ENCODE measurements at places on chromosomes 3 and 15.

DNA sequence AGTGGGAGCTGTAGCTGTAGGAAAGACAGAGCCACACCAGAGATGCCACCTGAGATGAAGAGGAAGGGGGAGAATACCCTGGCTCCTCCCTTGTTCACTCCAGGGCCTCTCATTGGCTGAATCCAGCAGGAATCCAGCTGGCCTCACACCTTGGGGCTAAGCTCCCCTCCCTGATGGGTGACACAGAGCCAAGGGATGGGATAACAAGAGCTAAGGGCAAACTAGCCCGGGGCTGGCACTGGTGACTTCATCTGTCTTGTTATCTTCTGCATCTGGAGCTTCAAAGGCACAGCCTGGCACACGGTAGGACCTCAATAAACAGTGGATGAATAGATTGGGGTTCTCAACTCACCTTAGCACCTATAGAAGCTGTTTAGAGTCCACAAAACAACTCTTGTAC is 13.8 kb upstream of the GATA2 start:
- no peak for DNase-seq

GRCh38 chr15:41495736-41496599 is 2.3 kb downstream of the ITPKA start:
- DNase-seq: no peak

DNA sequence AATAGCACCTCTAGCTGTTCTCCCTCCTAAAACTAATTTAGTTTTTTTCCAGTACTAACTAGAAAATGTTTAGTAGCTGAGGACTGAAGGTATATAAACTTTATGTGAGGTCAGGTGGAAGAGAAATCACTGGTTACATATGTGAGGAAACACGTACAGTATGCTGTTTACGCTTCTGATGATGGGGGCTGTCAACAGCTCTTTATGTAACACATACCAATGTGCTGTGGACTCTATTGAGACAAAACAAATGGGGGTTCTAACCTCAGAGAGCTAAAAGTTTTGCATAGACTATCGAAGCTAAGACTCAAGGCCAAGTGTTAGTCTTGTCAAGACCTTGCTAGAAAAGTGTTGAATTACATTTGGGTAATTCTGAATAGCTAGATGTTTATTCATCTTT is 107.5 kb downstream of the SYNPR start:
- no peak for DNase-seq

DNA sequence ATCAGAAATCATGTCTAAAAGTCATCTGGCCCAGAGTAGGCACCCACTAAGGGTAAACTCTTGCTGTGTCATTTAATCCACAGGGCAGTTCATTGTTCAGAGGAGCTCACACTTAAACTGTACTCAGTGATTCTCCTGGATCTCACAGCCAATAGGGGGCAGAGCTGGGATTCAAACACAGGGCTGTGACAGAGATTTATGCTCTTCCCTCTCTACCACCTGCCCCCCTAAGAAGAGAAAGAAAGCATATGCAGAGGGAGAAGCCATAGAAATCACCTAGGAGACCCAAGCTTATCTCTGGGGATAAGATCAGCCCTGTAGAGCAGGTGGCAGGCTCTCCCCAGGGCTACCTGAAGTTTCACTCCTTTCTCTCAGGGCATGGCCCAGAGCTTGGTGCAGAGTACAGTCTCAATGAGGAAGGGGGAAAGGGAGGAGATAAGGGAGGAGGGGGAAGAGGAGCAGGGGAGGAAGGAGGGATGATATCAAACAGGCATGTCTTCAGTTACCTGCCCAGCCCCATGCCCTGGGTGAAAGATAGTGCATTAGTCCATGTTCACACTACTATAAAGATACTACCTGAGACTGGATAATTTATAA is 51.8 kb upstream of the ADPGK start:
- DNase-seq: no peak

DNA sequence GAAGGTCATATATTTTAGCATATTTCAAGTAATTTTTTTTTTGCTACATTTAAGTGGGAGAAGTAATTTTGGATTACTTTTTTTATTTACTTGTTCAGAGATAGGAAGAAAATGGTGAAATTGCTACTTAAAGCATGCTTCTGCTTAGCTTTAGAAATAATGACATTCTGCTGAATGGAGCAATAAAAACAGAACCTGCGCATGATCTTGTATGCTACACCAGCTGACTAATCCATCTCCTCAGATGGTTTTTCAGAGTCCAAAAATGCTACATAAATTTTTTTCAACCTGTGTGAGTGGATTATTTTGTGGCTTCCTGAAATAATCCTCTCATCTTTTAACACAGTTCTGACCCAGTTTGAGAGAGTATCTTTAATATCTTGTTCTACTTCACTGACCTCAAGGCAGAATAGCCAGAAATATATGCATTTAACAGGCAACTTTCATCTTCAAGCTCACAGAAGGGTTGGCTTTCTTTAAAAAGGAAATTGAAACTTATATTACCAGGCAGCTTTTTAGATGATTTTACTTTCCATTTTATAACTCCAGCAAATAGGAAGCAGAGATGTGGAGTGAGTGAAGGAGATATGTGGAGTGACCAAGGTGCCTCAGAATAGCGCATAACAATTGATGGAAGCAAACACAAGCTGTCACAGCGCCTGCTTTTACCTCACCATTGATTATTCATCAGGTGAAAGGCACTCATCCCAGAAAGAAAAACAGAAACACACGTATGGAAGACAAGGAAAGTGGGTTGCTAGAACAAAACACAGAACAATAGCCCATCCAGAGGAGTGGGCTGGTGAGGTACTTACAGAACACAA is 136.6 kb downstream of the TGFBR2 start:
- DNase-seq: no peak

DNA sequence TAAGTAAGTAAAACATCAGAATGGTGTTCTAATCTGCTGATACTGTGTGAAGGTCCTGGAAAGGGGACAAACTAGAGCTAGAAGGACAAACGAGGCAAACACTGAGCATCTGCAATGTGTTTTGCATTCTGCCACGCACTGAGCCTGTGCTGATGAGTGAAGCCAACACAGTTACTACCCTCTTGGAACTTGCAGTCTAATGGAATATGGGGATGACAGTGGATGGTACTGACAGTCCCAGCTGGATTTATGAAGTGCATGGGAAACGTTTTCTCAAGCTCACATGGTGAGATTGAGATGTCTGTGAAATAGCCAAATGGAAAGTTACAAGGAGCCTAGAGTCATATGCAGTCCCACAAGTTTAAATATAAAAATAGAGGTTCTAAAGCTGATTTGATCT is 86.6 kb downstream of the FOXB1 start:
- DNase-seq: no peak

DNA sequence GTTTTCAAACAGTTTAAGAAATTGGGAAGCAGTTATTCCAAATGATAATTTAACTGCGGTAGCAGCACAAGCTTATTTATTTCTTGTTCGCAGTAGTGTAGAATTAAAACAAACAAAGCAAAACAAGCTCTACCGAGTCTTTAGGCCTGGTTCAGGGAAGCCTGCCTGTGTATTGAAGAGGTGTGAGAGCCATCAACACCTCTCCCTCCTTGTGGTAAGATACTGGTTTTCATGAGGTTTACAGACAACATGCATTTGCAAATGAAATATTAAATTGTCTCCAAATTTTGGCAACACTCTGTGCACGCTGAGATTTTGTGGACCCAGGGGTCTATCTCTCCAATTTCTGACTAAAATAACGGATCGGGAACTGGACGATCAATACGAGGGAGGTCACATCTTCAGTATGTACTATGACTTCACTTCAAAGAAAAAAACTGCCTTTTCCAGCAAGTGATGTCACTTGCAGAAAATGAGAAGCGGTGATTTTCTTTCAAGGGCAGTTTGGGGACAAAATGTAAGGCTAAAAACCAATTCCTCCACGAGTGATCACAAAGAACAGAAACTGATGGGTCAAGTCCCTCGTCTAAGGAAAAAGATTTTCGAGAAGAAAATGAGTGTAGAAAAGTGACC is 721 bp downstream of the ATR start:
- DNase-seq: no peak

DNA sequence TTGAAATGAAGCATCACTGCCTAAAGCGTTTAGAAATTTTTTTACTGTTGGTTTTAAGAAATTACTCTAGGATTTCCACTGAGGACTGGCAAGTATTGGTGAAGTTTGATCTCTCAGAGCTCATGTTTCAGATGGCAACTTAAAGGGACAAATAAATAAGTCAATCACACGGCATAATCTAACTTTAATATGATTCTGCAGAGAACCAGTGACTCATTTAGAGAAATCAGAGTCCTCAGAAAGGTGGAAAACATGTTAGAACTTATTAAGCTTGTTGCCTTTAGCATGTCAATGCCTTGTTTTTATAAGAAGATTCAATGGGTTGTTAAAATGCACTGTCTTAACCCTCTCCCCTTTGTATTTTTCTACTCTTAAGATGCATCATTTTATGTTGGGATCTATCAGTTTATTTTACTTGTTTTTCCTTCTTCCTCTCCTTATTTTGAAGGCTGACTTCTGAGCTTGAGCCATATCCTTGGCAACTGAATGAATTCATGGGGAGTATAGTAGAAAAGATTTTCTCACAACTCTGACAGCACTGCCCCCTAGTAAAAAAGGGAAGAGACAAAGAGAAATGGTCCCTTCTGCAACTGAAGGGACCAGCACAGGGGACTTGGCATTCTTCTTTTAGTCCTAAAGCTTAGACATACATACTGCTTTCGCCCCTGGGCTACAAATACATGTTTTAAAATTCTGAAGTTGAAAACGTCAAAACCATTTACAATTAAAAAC is 431.2 kb downstream of the LPP start:
- DNase-seq: no peak

GRCh38 chr3:42735615-42736014 is 33.0 kb upstream of the HHATL start:
- DNase-seq: no peak

GRCh38 chr3:158727206-158728060 is 4.8 kb downstream of the RARRES1 start:
- no peak for DNase-seq

DNA sequence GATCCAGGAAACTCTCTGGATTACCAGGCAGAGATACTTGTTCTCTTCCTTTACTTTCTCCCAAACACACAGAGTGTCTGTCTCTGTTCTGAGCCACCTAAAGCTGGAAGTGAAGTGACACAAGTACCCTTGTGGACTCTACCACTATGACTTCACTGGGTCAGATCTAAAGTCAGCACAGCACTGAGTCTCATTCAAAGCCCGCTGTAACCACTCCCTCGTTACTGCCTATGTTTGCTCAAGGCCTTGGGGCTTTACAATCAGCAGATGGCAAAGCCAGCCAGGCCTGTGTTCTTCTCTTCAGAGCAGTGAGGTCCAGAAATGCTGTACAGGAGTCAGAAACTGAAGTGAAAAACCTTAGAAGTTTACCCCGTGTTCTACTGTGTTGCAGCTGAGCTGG is 588.3 kb upstream of the SEMA6D start:
- no peak for DNase-seq

- DNase-seq: no peak
Observed at GRCh38 chr3:43537225-43537624, 84.6 kb downstream of the ANO10 start.

DNA sequence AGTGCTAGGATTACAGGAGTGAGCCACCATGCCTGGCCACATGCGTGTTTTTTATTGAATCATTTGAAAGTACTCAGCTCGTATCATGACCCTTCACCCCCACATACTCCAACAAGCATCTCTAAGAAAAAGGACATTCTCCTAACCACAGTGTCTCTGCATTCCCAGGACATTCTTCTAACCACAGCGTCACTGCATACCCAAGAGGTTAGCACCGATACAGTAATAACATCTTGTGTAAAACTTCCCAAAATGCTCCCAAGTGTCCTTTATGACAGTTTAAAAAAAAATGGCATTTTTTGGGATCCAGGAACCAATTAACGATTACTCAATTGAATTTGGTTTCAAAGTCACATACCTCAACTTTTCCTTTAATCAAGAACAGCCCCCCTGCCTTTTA is 39.6 kb downstream of the FLNB start:
- DNase-seq: no peak

DNA sequence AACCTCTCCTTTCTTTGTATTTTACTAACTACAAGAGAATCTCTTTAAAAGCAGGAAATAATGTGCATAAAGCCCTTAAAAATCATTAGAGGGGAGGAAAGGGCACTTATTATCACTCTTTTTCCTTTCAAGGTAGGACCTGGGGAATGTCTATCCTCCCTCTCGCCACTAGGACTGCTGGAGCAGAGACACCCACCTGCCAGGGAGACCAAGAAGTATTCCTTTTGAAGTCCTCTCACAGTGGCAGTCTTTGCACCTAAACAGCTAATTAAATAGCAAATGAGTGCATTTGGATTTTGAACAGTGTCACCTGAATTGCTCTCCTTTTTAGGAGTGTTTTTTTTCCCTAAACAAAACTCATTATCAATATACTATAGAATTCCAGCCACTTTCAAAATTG is 874.1 kb downstream of the ZPLD1 start:
- no peak for DNase-seq

- no peak for DNase-seq
Observed at GRCh38 chr3:102936511-102937045, 501.8 kb downstream of the ZPLD1 start.

GRCh38 chr15:38631119-38632075 is 66.8 kb upstream of the RASGRP1 start:
- no peak for DNase-seq

GRCh38 chr3:37770938-37771918 is 90.5 kb upstream of the CTDSPL start:
- no peak for DNase-seq

- DNase-seq: no peak
Observed at GRCh38 chr3:99781761-99782160, 35.9 kb upstream of the CMSS1 start.

DNA sequence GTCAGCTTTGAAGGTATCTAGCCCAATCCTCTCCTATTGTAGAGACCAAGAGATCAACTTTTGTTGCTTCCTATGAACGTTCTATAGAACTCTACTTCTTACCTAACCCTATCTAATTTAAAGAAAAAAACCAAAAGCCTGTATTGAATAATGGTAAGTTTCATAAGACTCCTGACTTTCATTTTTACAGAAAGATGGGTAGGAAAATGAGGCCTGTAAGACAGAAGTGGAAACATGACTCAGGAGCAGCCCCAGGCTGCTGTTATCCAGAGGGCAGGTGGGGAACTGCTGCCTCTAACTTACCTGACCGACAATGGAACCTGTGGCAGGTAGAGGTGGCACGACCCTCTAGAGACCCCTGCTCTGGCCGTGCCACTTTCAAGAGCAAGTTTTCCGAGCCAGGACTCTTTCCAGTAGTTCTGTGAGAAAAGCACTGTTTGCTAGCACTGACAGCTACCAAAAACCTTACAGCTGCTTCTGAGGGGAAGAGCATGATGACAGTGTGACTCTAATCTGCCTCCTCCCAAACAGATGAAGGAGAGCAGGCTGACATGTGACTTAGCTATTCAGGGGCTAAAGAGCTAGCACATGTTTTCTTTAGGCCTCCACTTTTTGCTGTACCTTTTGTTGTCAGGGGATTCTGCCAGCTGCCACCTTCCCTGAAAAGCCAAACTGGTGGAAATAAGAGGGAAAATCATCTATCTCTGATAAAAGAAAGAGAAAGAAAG is 17.5 kb downstream of the POPDC2 start:
- DNase-seq: no peak

GRCh38 chr15:71511796-71512681 is 298.3 kb upstream of the NR2E3 start:
- no peak for DNase-seq

Data from nucleus accumbens (tissue), 56 donors.